ENCODE measurements at places on chromosomes 12 and 14. TPM values are rescaled to one million over a fixed set of nuclear protein-coding genes. Genes with fewer than 3 reads are reported as not detected.

The GPR84 gene
- not detected for total RNA-seq

DNA sequence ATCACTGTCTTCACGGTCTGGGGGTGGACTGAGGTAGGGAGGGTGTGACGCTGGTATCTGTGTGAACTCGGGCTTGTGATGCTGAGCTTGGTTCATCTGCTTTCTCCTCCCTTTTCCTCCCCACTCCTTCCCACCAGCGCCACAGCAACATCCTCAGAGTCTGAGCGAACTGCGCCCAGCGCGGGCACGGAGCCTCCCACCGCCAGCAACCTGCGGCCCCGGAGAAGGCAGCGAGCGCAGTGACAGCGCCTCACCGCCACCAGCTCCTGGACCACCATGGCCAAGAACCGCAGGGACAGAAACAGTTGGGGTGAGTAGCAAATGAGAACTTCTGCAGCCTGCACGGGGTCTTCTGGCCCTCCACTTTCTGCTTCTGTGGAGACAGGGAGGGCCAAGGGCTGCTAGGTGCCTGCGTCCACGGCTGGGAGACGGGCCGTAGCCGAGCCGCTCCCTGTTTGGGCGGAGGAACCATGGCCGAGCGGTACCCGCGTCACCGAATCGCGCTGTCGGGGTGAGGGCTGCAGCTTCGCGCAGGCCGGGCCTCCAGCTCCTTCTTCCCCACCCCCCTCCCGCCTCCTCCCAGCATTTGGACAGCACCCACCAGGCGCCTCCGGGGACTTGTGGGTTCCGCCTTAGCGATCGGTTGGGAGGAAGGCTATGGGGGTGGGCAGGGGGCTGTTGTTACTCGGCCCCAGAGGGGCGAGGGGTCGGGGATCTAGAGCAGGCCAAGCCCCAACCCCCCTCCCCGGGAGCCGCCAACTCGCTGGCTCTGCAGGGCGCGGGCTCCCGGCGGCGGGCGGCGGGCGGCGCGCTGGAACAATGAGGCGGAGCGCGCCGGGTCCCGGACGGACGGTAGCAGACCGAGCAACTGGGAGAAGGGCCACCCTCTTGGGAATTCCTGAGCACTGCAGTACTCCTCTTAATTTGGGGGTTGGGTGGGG, at the start of gene ATL1:
ATL1 (plus strand) TSS at position 156 of the 941 bp plus-strand sequence; CDS start at position 277, 121 bp downstream.
- no peak for DNase-seq

GRCh38 chr12:98373025-98373554, 142.3 kb upstream of the TMPO start:
- no peak for DNase-seq

GRCh38 chr12:90086281-90086680, 377.6 kb upstream of the ATP2B1 start:
- no peak for DNase-seq

GRCh38 chr14:66088656-66089055, 397.5 kb upstream of the CCDC196 start:
- no peak for DNase-seq

The MMP14 gene
- 103 TPM for total RNA-seq

The FAM161B gene
- total RNA-seq: 2.1 TPM

DNA sequence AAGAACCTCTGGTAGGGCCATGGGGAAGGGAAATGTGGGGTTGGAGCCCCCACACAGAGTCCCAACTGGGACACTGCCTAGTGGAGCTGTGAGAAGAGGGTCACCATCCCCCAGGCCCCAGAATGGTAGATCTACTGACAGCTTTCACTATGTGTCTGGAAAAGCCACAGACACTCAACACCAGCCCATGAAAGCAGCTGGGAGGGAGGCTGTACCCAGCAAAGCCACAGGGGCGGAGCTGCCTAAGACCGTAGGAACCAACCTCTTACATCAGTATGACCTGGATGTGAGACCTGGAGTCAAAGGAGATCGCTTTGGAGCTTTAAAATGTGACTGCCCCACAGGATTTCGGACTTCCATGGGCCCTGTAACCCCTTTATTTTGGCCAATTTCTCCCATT, 97.8 kb downstream of the HMGA2 start:
- DNase-seq: no peak

- DNase-seq: peak; percentile 29
Observed at GRCh38 chr14:23160924-23161522, 22.4 kb downstream of the SLC7A8 start.

DNA sequence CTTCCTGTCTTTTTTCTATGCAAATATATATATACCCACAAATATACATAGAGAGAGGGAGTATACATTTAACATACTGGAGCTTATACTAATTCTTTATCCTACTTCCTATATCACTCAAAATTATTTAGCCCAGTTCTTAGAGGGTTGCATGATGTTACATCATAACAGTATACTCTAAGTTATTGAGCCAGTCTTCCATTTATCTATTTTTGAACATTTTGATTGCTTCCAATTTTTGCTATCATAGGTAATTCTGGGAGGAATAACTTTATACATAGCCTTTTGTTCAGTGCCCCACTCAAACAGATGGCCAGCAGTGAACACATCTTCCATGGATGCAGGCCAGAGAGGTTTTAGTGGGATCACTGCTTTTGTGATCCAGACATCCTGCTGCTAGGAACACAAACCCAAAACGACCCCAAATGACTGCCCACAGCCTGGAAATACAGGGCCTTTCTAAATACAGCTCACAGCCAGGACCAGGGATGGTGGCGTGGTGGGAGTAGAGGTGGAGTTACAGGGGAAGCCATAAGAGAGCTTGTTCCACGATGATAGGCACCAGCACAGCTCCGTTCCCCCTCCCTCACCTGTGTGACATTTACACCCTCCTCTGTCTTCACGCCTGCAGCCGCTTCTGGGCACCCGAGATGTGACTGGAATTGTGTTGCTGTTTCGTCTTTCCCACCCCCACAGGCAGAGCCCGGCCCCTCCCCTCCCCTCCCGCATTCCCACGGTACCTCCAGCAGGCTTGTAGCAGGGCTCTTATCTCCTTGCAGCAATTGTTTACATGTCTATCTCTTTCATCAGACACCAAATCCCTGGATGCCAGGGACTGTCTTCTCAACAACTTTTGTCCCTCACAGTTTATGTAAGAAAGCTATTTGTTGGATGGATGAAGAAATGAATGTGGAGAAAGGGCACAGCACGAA, 30.7 kb upstream of the HDAC7 start:
- no peak for DNase-seq

GRCh38 chr12:53791735-53792326, 40.1 kb upstream of the CISTR start:
- DNase-seq: no peak

The KRT75 gene
- total RNA-seq: not detected

- no peak for DNase-seq
Observed at GRCh38 chr12:106646472-106646871, 63.7 kb downstream of the RFX4 start.

The RASSF9 gene
- total RNA-seq: 2.5 TPM

- DNase-seq: no peak
Observed at GRCh38 chr12:68106160-68106559, 53.4 kb downstream of the IFNG start.
